ENCODE measurements at places on chromosomes 3 and 15.

DNA sequence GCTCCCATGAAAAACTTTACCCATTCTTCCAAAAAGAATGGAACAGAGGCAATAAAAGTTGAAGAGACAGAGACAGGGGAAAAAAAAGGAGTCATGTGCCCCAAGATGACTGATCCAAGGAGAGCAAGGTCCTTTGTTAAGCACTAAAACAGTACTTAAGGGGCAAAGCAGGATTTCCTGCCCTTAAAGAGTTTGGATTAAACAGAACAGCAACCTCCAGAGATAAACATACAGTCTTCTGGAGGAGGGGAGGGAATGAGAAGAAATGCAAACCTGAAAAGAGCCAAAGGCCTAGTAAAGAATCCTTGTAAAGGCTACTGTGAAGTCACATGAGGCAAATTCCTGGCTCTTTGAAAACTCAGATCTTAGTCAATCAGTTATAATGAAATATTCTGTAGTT lies 38.2 kb downstream of the SHQ1 start:
- no peak for DNase-seq

DNA sequence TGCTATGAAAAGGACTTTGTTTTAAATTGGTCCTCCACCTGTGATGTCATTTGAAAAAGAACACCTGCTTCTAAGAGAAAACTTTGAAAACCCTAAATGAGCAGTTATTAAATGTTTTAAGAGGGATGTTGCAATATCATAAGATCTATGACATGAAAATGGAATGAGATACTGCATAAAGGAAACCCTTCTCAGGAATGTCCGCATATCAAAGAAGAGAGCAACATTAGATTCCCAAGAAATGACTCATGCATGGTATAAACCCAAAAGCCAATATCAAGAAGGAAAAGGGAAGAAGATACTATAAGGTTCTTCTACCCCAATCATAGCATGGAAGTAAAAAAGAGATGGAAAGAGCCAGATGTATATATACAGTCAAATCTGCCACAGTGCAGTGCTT lies 627.5 kb upstream of the LMCD1 start:
- no peak for DNase-seq

GRCh38 chr3:33238923-33239322 lies 20.3 kb upstream of the SUSD5 start:
- DNase-seq: no peak

- no peak for DNase-seq
Observed at GRCh38 chr3:152222327-152222726, 46.4 kb upstream of the MBNL1 start.

GRCh38 chr15:80878242-80878866 lies 99.2 kb downstream of the CEMIP start:
- DNase-seq: no peak

DNA sequence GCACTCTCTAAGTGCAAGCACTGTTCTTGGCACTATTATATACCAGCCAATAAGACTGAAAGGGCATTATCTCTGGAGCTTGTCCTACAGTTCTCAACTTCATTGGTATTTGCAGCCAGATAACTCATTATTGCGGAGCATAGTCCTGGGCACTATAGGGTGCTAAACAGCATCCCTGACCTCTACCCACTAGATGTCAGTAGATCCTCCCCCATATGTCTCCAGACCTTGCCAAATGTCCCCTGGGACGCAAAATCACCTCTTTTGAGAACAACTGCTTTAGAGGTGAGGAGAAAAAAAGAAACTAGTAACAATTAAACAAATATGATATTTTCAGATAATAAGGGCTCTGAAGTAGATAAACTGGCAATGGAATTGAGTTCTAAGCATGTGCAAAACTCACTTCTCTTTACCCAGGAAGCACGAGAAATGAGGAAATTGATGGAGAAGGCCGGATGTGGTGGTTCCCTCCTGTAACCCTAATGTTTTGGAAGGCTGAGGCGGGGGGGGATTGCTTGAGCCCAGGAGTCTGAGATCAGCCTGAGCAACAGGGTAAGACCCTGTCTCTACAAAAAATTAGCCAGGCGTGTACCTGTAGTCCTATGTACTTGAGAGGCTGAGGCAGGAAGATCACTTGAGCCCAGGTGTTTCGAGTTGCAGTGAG lies 61.4 kb downstream of the FRMD4B start:
- DNase-seq: no peak

DNA sequence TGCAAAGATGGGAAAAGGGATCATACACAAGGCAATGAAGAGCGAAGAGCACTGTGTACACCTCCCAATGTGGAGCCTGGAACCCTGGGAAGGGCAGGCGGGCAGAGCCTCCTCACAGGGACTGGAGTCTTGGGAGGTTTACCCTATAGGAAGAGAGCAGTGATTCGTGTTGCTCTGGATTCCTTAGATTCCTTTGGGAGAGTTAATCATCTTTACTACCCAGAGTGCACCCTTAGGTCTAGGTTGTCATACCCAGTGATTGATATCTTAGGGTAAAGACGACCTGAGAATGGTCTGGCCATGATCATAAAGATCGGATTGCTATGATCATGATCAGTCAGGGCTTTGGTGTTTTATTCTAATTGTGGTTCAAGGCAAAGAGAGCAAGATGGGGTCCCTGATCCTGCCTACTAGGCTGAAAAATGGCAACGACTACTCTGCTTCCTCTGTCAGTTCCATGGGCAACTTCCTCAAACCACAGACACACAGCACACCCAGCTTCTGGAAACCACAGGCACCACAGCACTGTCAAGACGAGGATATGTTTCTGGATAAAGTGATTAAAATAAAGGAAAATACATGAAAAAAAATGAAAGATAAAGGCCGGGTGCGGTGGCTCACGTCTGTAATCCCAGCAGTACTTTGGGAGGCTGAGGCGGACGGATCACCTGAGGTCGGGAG lies 20.4 kb upstream of the MAP6D1 start:
- no peak for DNase-seq

DNA sequence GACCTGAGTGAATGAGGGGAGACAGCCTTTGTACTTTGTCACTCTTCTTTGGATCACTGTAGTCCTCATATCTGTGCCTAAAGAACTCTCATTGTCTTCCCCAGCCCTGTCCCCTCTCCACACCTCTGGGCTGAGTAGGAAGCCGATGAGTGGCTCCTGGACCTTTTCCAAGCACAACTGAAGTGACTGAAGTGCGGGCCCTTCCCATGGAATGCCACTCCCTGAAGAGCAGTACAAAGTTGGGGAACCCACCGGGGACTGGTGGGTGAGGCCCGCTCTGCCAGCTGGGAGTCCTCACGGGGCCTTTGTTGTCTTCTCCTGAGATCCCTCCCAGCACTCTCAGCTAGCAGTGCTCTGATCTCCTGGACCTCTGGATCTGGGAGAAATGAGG lies 90.1 kb downstream of the AAGAB start:
- DNase-seq: no peak

DNA sequence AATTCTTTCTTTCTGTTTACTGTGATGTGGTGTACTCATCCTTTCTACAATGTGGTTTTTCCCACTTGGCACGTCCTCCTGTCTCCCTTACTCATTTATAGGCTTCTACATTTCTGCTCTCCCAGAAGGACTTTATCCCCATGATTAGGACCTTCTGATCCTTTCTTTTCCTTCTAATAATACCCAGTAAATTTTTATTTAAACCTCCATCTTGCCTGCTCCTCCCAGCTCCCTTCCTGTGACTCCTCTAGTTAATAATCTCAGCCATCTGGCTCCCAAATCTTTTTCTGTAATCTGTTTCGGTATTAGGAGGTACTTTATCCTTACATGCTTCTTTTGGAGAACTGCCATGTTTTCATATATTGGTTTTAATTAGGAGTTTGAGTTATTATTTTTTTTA lies 11.2 kb upstream of the P2RY1 start:
- no peak for DNase-seq

- no peak for DNase-seq
Observed at GRCh38 chr3:179175358-179175757, 27.2 kb downstream of the PIK3CA start.

DNA sequence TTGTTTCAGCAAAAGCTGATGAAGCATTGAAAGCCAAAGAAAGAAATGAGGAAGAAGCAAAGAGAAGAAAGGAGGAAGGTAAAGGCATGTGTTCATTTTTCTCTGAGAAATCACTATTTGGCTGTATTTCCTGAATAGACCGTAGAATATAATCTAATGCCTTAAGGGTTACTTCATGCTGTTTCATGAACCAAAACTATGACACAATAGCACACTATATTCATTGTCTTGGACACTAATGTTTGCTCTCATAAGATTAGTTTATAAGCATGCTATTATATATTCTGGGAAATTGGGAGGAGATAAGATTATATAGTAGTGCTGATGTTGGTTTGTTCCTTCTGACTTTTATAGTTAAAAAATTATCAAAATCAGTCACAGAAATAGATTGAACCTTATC lies 110.1 kb upstream of the MLF1 start:
- no peak for DNase-seq

GRCh38 chr15:68730976-68731897 lies 89.5 kb downstream of the ANP32A start:
- DNase-seq: no peak

- no peak for DNase-seq
Observed at GRCh38 chr15:52252781-52253180, 42.8 kb downstream of the MYO5C start.

DNA sequence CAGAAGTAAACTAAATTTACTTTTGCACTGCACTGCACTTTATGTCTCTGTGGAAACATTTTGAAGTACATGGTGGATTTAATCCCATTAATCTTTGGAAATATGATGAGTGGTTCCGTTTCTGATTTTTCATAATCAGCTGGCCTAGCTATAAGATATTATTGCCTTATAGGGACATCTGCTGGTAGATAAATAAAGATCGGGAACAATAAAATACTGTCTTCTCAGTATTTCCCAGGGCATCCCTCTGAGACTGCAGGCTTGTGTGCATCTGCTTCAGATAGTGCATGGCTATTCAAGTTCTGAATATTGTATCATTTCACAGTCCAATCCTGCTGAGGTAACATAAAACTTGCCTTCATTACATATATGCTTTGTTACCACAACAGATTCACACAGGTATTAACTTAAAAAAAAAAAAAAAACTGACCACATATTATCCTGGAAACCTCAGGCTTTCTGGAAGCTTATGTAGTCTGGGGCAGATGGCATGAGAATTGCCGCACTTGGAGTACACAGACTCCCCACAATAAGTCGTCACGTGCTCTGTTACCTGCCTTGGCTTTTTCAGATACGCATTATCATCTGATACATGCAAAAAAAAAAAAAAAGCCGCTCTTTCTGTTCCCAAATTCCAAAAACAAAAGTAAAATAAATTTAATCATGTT lies 330.8 kb upstream of the AGTR1 start:
- no peak for DNase-seq

GRCh38 chr3:186614597-186615483 lies 2.0 kb downstream of the AHSG start:
- DNase-seq: peak; percentile 59

GRCh38 chr15:72971766-72972165 lies 80.5 kb upstream of the NEO1 start:
- no peak for DNase-seq

DNA sequence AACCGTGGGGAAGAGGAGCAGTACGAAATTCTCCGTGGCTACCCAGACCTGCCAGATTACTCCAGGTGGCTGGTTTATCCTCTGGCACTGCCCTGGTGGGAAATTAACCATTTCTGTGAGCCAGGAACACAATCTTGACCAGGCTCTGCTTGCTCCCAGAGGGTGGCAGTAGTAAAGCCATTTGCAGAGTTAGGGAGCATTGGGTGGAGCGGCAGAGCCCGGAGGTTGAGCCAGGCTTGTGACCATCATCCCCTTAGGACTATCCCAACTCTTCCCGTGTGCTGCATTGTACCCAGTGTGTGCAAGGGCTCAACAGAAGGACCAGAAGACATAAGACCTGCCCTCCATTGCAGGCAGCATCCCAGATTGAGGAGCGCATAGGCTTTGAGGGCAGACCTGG lies 5.3 kb downstream of the KNG1 start:
- no peak for DNase-seq

DNA sequence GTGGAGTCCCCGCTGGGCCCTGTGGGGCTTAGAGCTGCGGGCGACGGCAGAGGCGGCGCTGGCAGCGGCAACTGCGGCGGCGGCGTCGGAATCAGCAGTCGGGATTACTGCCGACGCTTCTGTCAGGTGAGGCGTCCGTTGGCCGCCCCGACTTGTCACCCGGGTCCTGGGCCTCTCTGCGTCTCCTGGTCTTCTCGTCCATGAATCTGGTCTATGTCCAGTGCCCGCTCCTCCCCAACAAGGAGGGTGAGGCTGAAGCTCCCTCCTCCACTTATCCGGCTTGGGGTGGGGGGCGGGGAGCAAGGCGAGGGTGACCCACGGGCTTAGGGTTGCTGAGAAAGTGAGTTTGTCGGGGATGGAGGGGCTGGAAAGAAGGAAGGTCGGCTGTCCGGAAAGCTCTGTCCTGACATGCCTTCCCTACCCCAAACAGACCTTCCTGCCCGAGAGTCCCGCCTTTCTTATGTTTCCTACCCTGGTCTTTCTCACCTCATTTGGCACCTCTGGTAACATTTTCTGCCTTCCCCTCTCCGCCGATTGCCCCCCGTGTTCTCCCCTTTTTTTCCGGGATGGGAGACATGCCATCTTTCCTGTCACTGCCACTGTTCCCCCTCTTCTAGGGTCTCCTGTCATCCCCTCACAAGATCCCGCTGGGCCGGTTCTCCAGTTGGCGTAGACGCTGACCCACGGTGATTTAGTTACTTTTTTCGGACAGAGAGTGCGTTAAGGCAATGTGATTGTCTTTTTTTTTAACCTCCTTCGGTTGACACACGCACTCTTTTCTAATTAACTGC lies 520 bp downstream of the ZNF654 start:
- no peak for DNase-seq

- no peak for DNase-seq
Observed at GRCh38 chr3:162262129-162262528, 765.5 kb downstream of the OTOL1 start.

DNA sequence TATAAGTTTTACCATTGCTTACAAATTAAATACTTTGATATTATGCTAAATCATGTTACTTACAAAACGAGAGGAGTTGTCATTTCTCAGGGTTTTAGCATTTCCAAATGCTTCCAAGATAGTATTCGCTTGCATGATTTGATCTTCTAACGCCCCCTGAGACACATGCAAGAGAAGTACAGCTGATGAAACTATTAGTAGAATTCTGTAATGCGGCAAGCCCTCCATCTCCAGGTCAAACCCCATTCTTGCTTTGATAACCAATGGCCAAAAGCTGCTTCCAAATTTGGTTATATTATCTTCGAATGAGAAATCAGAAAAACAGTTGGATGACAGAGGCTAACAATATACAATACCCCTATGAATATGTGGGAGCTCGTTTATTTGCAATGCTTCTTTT lies 14.7 kb downstream of the MYH15 start:
- no peak for DNase-seq

DNA sequence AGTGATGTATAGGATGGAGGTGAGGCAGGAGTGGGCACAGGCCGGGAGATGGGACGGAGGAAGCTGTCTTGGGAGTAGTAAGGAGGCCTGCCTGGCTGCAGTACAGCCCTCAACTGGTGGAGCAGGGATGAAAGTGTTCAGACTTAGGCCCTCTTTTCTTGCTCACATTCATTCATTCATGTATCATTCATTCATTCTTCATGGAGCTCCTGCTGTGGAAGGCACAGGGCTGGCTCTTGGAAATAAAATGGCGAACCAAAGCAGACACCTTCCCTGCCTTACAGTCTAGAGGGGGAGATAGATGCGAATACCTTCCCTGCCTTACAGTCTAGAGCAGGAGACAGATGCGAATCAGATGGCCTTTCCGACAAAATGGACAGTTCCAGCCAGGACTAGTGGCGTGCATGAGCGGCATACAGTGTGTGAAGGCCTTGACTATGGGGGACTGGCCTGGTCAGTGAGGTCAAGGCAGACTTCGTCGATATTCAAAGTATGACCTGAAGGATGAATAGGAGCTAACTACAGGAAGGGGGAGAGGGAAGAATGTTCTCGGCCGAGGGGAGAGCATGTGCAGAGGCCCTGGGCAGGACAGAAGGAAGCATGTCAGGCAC lies 143.2 kb upstream of the TLE3 start:
- no peak for DNase-seq

All from activated CD4-positive, alpha-beta T cell treated with anti-CD3 and anti-CD28 coated beads for 1 hour (primary cell).